ENCODE measurements at places on chromosomes 2 and 18.

DNA sequence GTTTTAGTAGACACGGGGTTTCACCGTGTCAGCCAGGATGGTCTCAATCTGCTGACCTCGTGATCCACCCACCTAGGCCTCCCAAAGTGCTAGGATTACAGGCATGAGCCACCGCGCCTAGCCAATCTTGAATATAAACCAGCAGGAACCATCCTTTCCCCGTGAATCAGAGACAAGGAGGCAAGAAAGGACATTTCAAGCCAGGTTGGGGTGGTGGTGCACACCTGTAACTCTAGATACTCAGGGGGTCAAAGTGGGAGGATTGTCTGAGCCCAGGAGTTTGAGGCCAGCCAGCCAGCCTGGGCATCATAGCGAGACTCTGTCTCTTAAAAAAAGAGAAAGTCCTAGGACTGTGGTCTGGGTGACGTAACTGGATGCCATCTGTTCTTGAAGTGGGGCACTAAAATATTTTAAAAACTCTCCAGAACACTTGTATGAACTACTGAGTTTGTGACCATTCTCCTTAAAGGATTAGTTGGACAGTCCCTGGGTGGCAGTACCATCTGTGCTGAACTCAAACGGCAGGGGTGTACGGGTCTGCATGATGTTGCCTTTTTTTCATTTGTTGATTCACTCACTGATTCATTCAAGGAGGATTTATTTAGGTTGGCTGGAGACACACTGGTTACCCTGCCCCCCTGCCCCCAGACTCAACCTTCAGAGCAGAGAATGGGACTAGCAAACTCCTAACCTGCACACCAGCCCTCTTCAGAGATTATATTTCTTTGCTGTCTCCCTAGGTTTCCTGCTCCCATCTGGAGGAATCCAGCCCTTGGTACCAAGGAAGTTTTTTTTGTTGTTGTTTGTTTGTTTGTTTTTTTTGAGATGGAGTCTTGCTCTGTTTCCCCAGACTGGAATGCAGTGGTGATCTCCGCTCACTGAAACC, 2.9 kb upstream of the TLX2 start:
- DNase-seq = no peak

- no peak for DNase-seq
Measured at GRCh38 chr2:24471662-24472061, 19.4 kb upstream of the NCOA1 start.

DNA sequence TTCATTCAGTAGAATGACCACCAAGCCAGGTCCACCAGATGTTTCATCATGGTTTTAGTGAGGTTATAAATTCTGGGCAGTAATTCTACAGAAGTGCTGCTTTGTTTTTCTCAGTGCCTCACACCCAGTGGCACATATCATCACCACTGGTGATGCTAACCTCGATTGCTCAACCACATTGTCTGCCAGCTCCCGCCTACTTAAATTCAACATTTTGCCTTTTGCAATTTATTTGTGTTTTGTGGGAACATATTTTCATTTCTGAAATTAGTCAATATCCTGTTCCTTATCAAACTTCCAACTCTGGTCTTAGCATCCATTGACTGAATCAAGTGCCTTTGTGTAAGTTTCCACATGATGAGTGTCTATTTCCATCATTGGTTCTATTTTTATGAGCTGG, 62.3 kb upstream of the TMEM178A start:
- no peak for DNase-seq

- no peak for DNase-seq
Measured at GRCh38 chr2:171009386-171009785, 80.3 kb downstream of the GORASP2 start.

DNA sequence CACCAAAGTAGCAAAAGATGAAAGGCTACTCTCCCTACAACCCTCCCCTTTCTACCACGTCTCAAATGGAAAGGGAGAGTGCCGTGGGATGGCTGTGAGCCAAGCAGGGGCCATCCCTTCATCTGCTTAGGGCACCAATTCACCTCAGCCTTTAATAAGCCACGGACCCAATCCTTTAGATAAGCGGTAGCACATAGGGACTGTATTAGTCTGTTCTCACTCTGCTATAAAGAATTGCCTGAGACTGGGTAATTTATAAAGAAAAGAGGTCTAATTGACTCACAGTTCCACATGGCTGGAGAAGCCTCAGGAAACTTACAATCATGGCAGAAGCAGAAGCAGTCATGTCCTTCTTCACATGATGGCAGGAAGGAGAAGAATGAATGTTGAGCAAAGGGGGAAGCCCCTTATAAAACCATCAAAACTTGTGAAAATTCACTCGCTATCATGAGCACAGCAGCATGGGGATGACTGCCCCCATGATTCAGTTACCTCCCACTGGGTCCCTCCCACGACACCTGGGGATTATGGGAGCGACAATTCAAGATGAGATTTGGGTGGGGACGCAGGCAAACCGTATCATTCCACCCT, 85.9 kb upstream of the IL1R2 start:
- no peak for DNase-seq

GRCh38 chr2:100278501-100278900, 43.8 kb downstream of the LONRF2 start:
- no peak for DNase-seq

GRCh38 chr2:71306762-71307161, 24.8 kb upstream of the ZNF638 start:
- no peak for DNase-seq

DNA sequence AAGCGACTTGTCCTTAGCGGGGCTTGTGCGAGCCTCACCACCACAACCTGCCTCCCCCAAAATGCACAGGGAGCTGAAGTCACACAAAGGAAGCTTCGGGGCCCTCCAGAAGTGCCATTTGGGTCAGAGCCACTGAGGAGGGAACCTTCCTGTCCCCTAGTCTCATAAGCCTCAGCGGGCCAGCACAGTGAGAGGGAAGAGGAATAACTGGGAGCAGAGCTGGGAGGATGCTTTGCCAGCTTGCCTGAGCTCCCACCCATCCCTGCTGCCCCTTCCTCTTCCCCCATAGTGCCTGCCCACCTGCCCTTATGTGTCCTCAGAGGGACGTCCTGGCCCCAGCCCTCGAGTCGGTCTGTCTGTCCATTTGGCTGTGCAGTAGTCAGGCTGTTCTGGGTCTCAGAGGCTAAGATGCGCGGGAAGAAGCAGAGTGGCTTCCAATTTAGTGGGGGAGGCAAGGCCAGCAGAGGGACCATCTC, 51.8 kb upstream of the GPR17 start:
- no peak for DNase-seq

DNA sequence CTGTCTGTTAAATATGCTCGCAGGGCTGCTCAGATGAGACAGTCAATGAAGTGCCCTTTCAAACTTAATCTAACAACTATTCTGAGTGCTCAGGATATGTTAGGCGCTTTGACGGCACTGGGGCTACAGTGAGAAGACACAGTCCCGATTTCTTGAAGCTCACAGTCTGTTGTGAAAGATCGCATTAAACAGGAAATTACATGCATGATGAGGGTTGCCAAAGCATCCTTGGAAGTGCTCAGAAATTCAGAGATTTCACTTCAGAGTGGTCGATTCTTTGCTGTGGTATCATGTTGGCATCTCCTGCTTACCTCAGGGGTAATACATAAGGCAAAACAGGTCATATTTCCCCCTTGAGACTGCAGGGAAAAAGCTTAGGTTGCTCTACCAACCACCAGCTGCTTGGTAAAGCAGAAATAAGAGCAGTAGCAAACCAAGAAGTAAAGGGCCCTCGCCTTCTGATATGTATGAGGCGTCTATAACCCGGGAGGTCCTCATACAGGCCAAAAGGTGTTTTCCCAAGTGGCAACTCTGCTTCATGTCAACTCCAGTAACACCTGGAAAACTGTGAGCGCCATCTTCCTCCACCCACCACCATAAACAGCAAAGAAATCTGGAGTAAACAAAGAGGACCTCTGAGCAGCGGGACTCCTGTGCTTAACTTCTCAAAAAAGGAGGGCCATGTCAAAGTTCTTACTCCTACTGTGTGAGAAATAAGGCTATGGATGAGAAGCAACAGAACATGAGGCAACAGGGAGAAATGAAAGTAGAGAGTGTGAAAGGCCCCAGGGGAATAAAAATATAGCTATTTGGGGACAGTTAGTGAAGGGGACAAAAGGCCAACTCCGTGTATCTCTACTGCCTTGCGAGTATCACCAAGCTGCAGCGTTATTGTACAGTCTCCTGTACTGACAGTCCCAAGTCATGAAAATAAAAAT, 79.3 kb downstream of the CLHC1 start:
- DNase-seq = no peak

DNA sequence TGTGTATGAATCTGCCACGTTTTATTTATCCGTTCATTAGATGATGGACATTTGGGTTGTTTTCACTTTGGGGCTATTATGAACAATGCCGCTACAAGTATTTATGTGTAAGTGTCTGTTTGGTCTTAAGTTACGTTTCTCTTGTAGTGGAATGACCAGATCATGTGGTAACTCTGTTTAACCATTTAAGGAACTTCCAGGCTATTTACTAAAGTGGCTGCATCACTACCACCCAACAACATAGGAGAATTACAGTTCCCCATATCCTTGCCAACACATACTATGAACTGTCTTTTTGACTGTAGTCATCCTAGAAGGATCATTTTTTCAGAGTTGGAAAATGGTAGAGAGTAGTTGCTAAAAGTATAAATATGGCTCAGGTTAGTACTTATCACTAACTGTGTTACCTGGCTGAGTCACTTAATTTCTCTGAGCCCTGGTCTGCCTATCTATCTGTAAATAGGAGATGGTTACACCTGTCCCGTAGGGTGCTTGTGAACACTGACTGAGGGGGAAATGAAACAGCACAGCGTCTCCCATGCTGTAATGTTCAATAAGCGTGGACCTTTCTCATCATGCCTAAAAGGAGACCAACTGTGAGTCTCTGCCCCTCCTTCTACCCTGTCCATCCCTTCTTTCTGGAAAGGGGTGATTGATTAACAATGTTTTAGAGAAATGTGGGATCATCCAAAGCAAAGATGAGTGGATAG, 103.1 kb downstream of the SH3RF3 start:
- DNase-seq = no peak

DNA sequence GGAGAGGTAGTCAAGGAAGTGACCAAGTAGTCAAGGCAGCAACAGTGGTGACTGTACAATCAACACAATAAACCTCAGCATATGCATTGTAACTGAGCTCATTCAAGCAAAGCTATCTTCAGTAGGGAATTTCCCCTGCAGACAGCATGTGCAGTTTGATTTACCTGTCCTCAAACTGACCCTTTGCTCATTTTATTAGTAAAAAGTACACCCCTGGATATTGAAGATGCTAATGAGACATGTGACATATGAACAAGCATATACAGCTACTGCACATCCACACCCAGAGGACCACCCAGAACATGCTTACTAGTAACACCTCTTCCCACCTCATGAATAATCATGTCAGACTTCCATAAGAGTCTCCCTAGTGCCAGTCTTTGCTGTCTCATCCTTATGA, 15.4 kb downstream of the C2orf81 start:
- no peak for DNase-seq

DNA sequence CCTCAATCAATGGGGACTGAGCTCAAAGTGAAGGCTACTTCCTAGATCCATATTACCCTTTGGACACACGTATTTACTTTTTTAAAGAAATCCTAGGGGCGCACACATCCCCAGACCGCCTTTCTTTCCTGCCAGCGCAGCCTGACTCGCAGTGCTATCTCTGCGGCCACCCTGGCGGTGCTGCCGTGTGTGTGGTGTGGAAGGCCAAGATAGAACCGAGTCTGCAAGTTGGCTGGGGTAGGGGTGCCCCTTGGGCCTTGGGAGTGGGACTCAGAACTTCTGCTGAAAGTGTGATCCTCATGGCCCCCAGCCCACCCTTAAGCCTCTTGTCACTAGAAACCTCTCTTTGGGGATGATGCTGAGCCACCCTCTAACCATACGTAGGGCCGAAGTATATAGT, 143.7 kb downstream of the KLHL29 start:
- DNase-seq = no peak

DNA sequence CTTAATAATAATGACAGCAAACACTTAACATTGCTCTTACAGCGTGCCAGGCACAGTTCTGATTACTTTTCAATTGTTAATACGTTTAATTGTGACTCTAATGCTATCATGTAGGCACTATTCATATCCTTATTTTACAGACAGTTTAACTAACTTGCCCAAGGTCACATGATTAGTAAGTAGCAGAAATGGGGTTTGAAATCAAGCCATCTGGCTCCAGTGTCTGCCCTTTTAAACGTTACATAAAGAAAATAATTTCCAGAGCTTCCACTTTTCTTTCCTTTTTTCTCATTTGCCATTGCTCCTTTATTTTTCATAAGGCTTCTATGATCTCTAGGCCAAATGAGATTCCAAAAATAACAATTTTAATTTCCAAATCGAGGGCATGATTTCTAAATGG, 50.6 kb upstream of the IKZF2 start:
- no peak for DNase-seq

- DNase-seq = no peak
Measured at GRCh38 chr2:61910603-61911002, 5.1 kb downstream of the COMMD1 start.

DNA sequence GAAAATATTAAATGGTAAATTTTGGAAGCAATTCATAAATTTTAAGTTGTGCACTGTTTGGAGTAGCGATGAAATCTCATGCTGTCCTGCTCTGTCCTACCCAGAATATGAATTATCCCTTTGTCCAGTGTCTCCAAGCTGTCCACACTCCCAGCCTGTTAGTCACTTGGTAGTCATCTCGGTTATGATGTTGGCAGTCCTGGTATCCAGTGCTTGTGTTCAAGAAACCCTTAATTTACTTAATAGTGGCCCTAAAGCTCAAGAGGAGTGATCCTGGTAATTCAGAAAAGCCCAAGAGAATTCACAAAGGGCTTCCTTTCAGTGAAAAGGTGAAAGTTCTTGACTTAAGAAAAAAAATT, 71.8 kb upstream of the STAM2 start:
- DNase-seq = no peak

GRCh38 chr18:63109022-63109421, 210.5 kb downstream of the BCL2 start:
- DNase-seq = no peak

DNA sequence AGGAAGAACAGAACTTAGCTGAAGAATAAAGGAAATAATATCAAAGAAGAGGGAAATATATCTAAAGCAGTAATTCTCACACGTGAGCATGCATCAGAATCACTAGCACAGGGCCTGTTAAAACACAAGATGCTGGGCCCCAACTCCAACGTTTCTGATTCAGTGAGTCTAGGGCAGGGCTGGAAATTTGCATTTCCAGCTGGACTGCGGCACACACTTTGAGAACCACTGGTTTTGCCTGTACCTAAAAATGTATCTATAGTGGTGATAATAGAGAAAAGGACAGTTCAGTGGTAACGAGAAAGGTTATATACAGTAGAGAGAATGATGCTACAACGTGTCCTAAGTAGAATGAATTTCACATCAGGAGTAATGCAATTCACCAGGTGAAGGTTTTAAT, 11.2 kb downstream of the REV1 start:
- no peak for DNase-seq

DNA sequence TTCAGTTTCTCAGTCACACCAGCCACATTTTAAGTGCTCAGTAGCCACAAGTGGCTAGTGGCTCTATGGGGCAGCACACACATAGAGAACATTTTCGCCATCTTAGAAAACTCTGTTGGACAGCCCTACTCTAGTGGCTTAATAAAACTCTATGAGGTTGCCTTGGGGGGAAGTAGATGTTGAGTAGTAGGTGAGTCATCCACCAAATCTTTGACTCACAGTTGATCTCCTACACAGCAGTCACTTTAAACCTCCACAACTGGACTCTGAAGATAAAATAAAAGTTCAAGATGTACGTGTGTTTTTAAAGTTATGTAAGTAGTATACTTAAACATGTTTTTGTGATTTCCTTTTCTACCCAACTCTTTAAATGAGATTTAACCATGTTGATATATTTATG, 379.0 kb downstream of the SETBP1 start:
- no peak for DNase-seq

Data from left renal pelvis (tissue), 4 donors.